ENCODE measurements at places on chromosomes 13 and 19.

DNA sequence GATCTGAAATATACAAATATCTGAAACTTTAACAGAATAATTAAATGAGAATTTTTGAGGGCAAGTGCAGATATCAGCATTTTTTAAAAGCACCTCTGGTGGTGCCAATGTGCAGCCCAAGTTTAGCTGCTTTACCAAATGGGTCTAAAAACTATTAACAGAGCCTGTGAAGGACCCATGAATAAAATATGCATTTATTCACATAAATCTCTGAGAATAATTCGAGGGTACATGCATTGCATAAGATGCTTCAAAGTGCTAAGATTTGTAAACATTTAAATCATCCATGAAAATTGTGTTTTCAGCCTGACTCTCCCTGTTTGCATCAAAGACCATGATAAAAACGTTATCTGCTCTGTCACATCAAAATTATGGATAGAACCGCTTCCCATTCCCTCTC lies 47.1 kb upstream of the TNFSF11 start:
- DNase-seq = no peak

DNA sequence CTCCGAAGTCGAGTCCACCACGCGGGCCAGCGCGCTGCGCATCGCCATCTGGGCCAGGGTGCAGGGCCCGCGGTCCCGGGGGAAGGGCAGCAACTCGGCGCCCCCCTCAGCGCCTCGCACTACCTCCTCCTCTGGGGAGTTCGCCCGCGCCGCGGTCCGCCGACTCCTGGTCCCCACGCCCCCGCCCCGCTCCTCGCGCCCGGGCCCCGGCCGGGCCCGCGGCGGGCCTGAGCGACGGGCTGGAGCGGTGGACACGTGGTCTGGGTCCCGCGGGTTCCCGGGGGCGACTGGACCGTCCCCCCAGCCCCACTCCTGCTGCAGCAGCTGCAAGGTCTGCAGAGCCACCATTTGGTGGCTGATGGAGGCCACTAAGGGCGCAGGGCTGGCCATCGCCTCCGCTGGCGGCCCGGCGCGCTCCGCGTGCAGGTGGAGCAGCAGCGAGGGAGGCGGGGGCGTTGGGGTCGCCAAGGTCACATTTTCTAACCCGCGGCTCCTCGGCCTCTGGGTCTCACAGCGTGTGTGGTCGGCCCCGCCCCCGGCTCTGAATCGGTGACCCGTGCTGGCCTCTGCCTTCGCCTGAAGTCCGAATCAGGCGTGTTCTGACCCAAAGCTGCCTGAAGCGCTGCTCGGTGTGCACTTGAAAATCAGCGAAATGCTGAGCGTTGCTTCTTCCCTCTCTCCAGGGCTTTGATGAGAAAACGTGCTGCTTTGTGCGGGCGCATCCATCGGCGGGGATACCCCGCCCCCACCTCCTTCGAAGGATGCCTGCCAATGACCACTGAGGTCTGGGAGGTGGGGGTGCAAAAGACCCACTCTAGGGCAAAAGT lies at the start of gene DLEU7:
TSS of gene DLEU7 (minus strand) at position 436 of the 827 bp plus-strand sequence. CDS start at position 390, 46 bp downstream.
- DNase-seq = peak; percentile 81

DNA sequence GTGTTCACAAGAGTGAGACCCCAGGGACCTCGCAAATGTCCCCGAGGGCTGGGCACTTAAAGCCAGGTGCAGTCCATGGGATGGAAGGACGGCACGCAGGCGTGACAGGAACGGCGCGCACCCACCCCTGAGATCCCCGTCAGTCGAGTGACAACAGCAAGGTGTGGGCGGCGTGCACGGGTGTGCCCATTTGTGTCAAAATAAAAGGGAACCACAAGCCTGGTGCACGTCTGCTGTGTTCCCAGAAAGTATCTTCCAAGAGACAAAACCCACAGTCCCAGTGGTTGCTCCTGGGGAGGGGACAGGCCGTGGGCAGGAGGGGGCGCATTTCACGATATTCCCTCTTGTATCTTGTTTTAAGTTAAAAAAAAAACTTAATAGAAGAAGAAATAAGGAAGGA lies 15.7 kb upstream of the CACTIN start:
- DNase-seq = no peak

DNA sequence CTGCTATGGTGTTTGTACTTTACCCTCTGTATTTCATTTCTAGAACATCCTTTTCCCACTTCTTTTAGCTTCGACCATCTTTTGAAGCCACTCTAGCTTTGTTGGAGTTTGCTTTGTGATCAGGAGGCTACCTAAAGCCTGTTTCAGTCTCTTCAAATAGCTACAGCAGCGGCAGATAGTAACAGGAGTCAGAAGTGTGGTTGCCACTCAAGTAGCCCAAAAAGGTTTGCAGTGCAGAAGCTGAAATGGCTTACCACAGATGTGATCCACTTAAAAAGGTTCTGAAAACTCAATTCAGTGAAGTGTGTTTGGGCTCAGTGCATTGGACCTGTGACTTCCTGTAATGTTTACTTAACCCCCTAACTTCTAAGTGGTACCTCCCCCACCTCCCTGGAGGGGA lies 26.2 kb downstream of the WASF3 start:
- DNase-seq = no peak

- no peak for DNase-seq
Observed at GRCh38 chr19:16897856-16898161, 9.0 kb downstream of the F2RL3 start.

GRCh38 chr13:37143911-37144310 lies 38.4 kb upstream of the CSNK1A1L start:
- DNase-seq = no peak

- DNase-seq = no peak
Observed at GRCh38 chr19:49700563-49700962, 9.6 kb downstream of the CPT1C start.

DNA sequence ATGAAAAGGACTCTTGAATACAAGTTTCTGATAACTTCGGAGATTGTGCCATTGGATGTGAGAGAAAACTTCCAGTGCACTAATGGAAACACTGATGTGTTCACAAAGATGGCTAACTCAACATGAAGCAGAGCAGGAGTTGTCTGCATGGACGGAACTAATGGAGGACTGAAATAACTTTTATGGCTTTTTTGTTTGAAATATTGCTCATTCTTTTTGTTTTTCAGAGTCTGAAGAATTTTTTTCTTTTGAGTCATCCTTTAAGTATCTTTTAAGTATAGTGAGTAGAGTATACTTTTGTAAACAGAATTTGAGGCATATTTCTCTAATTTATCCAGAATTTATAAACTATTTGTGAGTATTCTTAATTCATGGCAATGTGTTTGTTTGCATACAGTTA lies 25.7 kb downstream of the CRYL1 start:
- DNase-seq = no peak

All from H7 (cell line).